ENCODE measurements at places on chromosomes 12 and 14.

DNA sequence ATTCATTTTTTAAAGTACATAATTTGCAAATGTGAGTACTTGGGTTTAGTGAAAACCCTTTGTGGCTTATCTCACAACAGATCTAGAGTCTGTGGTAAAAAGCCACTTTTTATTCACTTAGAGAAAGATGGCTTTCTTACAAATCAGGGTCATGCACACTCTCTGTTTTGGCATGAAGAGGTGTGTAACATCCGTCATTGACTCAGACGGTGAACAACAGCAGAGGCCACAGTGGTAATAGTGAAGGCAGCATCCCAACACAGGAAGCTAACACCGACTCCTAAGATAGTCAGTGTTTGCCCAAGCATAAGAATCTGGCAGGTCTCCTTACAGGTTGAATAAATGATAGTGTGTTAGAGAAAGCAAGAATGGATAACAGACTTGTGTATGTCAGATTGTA is 593.0 kb downstream of the SOX5 start:
- DNase-seq: no peak

DNA sequence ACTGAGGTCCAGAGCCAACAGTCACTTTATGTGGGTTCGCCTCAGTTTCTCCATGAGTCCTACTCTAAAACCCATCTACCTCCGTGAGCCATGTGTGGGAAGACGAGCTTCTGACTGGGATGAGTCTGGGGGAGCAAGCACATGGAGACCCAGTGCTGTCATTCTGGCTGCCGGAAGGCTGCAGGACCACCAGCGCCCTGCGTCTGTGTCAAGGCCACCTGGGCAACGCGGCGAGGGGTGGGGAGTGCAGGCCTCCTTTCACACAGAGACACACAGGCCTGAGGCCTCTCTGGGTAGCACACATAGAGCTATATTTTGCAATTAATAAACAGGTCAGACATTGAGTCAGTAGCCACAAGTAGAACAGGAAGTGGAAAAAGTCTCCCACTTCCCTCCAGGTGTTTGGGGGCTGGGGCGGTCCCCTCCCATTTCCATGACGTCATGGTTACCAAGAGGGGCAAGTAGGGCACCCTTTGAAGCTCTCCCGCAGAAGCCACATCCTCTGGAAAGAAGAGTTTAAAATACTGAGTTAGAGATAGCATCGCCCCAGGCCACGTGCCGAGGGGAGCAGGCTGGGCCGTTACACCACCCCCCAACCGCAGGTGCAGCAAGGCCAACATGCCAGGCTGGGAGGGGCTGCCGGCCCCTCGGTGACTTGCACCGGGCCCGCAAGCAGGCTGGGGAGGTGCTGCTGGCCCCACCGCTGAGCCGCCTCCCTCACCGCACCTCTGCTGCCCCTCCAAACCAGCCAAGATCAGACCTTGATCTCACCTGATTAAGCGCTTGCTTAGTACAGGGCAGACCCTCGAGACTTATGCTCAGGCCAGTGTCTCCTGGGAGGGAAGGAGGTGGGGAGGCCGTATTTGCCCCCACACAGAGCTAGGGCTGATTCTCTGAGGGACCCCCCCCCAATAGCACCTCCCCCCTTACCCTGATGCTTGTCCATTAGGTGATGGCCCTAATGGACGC is 32.7 kb downstream of the DAD1 start:
- no peak for DNase-seq

GRCh38 chr14:59849411-59850130 is 21.0 kb downstream of the RTN1 start:
- no peak for DNase-seq

DNA sequence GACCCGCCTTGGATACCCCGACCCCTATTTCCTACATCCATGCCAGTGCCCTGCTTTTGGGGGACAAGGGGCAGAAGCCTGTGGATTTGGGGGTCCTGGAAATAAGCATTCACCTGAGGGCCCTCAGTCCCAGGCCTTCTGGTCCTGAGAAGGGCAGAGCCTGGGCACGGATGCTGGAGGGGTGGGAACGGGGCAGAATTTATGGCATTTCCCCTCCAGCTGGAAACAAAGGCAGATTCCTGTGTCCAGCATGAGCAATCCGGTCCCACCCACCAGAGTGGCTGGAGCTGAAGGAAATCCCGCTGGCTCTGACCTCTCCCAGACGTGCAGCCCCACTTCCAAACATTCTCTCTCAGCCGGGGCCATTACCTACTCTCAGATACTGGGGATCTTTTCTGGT is 9.3 kb downstream of the ANKRD33 start:
- no peak for DNase-seq

DNA sequence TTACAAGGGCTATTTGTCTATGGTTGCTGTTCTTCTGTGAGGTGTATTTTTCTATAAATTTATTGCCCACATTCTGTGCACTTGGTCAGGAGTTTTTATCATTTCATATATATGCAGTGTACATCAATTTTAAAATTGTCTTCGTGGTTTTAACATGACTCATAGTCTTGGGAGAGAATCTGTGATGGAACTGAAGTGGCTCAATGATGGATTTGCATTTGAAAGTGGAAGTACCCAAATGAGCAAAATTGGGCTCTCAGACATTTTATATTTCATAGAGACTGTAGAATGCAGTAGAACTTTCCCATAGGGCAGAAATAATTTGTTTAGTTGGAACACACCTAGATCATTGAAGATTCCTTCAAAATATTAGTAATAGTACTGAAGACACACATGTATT is 1.9 kb upstream of the SCFD1 start:
- DNase-seq: no peak

DNA sequence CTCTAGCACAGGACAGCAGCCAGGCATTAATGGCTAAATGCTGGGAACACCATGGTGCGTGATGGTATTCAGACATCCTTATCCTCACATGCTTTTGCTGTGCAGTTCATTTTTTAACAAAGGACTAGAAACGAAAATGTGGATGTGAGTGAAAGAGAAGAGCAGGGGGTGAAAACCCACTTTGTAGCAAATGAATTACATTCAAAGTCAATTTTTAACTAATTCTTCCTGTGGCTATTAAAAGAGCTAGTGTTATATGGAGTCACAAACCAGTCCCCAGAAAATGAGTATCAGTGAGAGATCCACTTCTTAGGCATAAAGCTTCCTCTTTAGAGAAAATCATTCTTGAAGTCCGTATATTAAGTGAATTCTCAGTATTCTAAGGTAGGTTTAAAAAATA is 592.0 kb upstream of the LMO3 start:
- DNase-seq: no peak

Data from renal cortex interstitium (tissue), 15 donors.